ENCODE measurements at places on chromosomes 5 and 9.

GRCh38 chr9:132575811-132576210 is 6.6 kb upstream of the BARHL1 start:
- no peak for DNase-seq

DNA sequence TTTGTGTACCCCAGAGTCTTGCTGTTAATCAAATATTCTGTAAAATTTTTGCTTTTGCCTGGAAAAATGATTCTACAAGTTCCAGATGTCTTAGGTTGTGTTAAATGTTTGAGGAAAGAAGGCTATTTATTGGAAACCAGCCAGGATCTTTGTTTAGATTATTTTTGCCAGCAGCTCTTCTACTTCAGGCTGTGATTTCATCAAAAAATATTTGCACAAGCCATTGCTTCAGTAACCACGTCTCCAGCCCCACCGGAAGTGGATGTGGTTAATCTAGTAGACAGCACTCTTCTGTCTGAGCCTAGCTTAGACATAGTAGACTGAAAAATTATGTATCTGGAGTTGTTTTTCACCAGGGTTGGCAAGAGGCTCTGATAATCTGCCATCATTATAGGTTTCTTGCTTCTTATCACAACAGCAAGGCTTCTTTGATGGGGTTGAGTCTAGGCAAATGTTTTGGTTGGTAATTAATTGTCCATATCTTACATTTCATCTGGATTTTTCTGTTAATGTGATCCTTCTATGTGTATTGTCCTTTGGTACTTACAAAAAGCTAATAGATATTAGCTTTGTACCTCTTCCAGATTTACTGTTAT is 17.1 kb downstream of the KCTD16 start:
- no peak for DNase-seq

DNA sequence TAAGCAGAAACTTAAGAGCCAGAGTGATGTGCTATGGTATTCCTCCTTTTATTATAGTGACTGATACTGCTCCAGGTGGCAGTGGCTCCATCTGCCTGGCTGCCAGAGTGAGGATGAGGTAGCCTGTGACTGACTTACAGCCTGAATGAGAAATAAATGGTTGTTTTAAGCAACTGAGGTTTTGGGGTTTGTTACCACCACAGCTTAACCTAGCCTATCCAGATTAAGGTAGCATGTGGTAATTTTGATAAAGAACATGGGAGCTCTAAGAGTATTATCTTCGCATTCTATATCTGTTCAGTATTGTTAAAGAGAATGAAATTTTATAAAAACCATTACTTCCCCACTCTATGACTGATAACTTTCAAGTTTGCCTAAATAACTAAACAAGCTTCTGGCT is 39.0 kb downstream of the GOLPH3 start:
- no peak for DNase-seq

DNA sequence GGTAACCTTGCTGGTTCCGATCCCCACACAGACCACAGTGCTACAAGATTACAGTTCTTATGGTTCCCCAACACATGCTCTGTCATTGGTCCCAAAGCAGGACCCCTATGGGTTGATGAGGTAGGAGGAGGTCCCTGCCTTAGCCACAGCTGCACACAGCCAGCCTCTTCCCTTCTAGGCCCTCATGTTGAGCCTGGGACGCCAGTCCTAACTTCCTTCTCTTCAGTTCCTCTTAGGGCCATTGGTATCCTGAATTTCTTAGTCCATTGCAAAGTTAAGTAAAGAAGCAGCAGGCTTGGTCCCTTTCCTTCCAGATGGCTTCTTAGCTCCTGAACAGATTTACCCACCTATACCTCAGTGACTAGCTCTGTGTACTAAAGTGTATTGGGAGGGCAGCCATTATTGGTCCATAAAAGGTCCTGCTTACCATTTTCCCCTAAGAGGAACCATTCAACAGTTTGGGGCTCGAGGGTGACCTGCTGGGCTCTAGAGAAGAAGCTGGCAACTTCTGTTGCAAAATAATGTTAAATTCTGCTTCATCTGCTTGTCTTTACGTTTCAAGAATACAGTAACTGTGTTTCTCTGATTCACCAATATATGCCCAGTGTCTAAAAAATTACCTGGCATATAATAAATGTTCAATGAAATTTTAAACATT is 50.2 kb downstream of the PDCD1LG2 start:
- DNase-seq, result no peak

GRCh38 chr9:134895908-134896833 is 15.6 kb downstream of the FCN2 start:
- DNase-seq, result no peak

- no peak for DNase-seq
Measured at GRCh38 chr5:158486566-158486965, 613.1 kb downstream of the EBF1 start.

DNA sequence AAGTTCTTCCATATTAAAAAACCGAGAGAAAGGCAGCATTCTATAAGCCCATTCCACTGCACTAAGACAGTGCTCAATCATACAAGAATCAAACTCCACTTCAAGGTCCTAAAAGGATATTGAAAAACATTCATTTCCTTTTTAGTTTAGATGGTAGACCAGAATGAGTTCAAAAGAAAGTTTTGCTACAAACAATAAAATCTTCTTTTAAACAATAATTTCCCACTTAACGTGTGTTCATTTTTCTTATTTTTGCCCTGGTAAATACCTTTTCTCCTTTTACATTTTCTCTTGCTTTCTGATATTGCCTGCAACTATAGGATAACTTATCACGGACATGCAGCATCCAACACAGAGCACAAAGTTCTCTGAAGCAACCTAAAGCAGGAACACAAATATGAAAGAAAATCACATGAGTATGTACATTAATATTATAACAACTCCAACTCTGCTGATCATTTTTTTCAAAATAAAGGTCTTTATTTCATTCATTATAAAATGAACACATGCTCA is 61.7 kb downstream of the CPLANE1 start:
- DNase-seq, result no peak
